ENCODE measurements at places on chromosomes 6 and 20.

- DNase-seq = no peak
These were observed 149.3 kb downstream of the GJA1 start for GRCh38 chr6:121584586-121585369.

DNA sequence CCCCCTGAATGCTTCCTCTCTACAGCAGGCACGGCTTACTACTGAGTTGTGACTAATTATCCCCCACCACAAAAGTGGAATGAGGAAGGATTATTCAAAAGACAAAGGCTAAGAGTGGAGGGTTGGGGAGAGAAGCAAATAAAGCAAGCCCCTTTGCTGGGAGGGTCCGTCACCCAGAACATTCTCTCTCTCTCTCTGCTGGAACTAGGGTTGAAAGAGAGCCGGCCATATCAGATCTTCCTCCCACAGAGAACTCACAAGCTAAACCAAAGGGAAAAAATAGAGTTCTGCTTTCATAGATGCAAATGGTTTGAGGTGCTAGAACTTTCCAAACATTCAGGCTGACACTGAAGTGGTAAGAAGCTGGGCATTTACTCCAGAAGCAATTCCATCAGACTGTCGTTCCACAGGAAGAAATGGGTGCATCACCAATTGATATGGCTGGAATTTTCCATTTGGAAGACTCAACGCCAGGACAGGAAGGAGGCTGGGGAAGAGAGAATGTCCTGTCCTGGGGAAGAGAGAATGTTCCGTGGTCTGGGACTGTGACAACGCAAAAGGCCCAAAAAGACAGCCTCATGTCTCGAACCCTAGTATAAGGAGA, 7.9 kb downstream of the ZMYND8 start:
- no peak for DNase-seq

DNA sequence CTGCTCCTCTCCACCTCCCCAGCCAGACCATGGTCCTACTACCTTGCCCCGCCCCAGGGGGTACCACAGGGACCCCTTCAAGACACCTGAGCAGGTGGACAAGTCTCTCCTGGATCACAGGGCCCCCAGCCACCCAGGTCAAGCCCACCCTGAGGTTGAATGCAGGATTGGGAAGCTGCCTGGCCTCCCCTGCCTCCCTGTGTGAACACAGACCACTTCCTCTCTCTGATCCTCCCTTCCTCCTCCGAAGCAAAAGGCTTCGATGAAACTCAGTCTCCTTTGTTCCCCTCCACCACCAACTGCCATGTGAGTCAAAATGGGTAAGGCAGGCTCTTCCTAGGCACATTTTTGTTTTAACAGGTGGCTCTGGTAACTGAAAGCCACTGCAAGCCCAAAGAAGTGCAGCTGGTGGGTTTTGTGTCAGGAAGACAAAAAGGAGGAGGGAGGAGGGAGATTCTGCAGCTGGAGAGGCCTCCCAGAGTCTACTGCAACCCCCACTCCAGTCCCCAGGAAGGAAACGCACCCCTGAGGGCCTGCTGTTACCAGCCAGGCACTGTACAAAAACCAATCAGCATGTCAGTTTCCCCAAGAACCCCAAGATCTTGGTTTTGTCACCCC, 5.4 kb downstream of the ADA start:
- DNase-seq = peak; percentile 64

DNA sequence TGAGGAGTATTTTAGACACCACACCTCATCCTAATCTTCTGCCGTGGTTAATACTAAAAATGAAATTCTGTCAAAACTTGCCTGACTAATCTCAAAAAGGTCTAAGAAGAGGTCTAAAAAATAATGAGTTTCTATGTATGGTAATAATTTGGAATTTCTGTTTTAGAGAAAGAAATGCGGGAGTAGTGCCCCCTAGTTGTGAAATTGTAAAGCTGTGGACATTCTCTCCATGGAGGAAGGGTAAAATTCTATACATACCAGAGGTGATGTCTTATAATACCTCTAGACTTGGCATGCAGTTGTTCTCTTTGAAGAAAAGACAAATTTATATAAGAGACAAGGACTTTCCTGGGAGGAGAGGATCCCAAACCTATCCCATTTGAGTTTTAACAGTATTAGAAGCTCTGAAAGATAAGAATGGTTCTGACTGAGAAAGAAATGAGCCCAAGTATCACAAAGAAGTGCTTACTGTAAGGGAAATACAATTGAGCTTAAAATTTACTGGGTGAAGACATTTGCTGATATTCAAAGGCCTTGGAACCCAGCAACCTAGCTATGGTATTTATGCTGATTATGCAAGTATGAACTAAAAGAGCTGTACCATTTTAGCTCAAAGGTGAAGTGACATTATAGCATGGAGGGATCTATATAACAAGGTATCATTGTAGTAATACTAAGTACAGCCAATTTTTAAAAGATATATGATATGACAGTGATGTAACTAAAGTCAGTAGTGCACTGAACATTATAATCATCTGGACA, 5.1 kb upstream of the EPHA7 start:
- no peak for DNase-seq

GRCh38 chr6:166720856-166721255, 93.8 kb upstream of the RPS6KA2 start:
- DNase-seq = no peak

DNA sequence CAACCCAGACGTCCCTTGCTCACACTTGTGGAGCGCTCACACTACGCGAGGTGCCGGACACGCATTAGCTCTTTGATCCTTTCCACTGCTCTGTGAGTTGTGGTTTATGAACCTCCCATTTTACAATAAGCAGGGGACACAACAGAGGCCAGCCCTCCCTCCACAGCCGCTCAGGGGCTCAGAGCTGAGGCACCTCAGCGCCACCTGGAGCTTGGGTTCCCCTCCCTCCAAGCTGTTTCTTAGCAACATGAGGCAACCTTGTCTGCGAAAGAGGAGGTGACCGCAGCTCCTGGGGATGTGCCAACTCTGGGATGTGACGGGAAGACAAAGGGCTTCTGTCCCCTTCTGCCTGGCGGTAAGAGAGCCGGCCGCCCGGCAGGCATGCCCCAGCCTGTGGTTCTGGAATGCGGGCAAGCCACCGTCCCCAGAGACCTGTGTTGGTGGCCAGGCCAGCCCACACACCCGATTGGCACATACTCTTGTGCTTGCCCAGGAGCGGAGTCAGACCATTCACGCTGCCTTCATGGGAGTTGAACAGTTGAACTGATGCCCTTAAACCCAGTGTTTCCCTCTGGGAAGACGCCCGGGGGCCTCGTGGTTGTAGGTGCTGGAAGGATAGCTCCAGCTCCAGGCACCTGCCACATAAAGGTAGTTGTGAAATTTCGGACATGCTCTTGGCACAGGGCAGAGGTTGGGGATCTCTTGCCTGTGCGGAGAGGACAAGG, 44.5 kb downstream of the RBM38 start:
- DNase-seq = no peak

DNA sequence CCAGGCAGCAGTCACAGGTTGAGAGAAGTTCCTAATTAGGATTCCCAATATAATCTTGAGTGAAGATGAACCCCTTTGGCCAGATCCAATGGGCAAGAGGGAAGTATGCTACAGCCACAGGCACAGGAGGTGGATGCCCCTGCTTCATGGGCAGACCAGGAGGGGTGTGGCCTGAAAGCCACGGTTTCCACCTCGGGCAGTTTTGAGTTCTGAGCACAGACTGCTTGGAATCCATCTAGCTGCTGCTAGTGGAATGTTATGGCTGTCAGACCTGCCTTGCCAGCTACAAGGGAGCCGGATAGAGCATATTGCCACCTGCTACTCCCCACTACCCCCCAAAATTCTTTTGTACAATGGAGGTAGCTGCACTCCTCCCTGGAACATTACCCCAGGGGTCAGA, 672.9 kb downstream of the HACE1 start:
- DNase-seq = no peak

- no peak for DNase-seq
These were observed 735 bp upstream of the LY6G6F start for GRCh38 chr6:31705931-31706330.

GRCh38 chr6:20706238-20706938, 172.1 kb downstream of the CDKAL1 start:
- DNase-seq = no peak

DNA sequence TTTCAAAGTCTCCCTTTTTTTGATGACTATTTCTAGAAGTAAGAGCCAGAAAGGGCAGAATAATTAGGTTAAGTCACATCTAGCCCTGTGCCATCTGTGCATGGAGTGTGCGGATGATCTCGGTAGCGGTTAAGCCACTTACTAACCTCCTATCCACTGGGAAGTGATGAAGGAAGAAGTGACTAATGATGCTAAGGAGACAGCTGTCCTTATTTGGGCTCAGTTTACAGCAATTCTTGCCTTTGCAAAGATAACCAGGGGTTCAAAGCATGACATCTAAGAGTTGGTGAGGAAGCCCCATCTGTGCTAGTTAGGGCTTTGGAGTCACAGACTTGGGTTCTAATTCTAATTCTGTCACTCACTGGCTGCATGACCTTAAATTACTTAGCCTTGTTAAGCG, 62.4 kb upstream of the RREB1 start:
- DNase-seq = no peak

GRCh38 chr6:90274451-90275030, 22.1 kb downstream of the BACH2 start:
- no peak for DNase-seq

- no peak for DNase-seq
These were observed 45.7 kb downstream of the MYLIP start for GRCh38 chr6:16174416-16175078.

DNA sequence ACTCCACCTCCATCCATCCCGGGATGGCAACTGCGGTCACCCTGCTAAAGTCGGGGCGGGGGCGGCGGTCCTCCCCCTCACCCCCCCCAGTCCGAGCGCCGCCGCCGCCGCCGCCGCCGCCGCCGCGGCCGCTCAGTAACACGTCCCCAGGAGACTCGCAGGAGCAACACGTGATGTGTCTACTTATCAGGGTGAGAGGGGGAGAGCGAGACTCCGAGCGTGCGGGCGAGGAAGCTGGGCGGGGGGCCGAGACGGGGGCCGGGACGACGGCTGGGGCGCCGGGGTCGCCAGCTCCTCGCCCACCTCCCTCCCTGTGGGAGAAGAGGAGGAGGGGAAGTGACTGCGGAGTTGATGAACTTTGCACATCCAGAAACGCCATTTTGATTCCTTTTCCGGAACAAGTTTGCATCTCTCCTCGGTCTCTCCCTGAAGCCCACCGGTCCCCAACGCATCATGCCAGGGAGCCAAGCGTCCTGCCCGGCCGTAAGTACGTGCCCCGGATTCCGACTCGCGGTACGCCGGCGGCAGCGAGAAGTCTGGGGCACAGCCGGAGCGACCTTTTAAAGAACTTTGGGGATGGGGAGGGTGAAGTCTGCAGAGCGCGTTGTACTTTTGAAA, at the start of gene RREB1:
Gene RREB1, plus strand, starts transcription at position 384 of the 618 bp plus-strand sequence. CDS start 73,951 bp downstream, outside the sequence.
- DNase-seq = no peak

DNA sequence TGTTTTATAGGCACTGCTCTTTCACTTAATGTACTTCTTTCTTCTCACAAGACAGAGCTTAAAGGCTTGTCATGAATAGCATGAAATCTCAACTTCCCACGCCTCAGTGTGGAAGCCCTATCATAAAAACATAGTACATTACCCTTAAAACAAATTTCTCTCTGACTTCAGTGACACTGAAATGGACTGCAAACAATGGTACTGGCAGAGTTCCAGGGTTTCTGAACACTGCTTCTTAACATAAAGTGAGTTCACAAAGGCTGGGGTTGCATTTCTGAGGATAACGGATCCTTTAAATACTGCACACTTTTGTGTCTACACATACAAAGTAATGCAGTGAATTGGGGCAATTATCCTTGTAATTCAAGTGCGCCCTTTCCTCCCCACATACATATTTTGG, 32.3 kb upstream of the PLEKHG1 start:
- DNase-seq = no peak

- no peak for DNase-seq
These were observed 184.7 kb upstream of the HSF2 start for GRCh38 chr6:122214605-122215318.

GRCh38 chr6:71393981-71394432, 105.4 kb downstream of the OGFRL1 start:
- no peak for DNase-seq

DNA sequence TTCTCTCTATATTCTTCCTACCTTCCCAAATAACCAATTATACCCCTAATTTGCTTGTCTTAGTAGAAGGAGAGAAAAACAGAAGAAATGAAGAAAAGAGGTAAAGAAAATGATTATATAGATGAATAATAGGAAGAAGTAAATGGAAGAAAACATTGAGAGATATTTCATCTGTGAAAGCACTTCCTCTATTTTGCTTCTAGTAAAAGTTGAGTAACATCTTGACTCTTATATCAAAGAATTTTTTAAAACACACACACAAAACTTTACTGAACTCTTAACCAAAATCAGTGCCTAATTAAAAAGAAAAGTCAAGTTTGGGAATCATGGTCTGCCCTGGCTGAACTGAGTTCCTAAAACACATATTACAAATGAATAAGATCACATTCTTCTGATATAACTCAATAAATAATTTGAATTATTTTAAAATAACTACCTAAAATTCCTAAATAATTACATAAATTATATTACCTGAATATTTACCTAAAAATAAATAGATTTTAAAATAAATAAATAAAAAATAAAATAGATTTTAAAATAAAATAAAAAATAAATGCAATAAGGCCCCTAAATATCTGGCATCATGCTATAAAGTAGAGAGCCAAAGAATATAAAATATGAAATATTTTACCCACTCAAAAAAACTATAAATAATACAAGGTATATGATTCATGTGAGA, 8.8 kb downstream of the SLC17A2 start:
- no peak for DNase-seq

DNA sequence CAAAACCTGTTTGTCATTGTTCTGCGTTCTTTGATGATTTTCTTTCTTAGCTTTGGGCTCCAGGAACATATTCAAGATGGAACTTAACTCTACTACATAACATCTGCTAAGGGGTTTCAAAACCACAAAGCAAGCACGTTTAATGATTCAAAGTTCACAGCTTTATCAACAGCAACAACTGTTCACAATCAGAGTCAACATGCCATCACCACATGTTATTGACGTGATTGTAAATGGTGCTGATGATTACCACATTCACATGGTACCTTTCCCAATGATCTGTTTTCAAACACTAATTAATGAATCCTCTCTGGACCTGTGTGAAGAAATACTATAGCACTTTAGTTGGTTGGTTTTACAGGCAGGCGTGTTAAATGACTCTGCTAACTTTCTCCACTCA, 180.6 kb upstream of the CEP162 start:
- DNase-seq = no peak

DNA sequence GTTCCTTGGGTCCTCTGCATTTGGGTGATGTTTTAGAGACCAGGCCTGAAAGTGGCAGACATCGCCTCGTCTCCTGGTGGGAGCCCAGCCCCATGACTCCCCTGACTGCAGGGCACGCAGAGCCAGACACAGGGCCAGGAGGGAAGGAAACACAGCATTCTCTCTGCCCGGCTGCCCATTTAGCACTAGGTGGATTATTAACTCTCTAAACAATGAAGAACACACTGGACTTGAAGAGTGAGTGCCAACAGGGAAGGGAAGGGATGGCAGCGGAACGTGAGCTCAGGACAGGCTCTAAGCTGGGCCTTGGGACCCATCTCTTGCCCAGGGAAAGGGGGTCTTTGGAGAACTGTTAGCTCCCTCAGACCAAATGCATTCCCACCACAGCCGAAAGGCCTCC, 80.4 kb downstream of the TBXT start:
- DNase-seq = no peak

- DNase-seq = no peak
These were observed 36.0 kb upstream of the TCP11 start for GRCh38 chr6:35177157-35177556.

GRCh38 chr20:2703716-2704475, 11.3 kb downstream of the EBF4 start:
- no peak for DNase-seq

- DNase-seq = no peak
These were observed 52.1 kb downstream of the TENT5A start for GRCh38 chr6:81700414-81700813.

All from smooth muscle cell of the brain vasculature (primary cell).